ENCODE measurements at places on chromosomes 4 and X.

- no peak for DNase-seq
These were observed 192.9 kb upstream of the CTSO start for GRCh38 chr4:156146571-156146970.

DNA sequence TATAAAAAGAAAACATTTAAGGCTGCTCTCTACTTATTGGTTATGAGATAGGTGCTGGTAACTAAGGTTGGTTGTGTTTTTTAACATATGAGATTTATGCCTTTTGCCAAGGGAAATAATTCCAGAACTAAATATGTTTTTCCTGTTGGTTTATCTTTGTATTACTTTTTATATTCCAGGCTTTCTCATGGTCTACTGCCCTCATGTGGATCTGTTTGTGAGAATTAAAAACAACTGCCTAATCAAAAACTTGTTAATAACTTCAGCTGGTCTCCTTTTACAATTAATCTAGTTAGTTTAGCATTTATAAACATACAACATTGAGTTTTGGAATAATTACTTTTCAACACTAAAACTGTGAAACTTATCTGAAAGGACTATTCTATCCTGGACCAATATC, 1208.3 kb downstream of the ADGRL3 start:
- no peak for DNase-seq

GRCh38 chrX:19775830-19776485, 111.4 kb downstream of the SH3KBP1 start:
- DNase-seq, result no peak

GRCh38 chr4:48710446-48711209, 69.5 kb downstream of the FRYL start:
- DNase-seq, result no peak

DNA sequence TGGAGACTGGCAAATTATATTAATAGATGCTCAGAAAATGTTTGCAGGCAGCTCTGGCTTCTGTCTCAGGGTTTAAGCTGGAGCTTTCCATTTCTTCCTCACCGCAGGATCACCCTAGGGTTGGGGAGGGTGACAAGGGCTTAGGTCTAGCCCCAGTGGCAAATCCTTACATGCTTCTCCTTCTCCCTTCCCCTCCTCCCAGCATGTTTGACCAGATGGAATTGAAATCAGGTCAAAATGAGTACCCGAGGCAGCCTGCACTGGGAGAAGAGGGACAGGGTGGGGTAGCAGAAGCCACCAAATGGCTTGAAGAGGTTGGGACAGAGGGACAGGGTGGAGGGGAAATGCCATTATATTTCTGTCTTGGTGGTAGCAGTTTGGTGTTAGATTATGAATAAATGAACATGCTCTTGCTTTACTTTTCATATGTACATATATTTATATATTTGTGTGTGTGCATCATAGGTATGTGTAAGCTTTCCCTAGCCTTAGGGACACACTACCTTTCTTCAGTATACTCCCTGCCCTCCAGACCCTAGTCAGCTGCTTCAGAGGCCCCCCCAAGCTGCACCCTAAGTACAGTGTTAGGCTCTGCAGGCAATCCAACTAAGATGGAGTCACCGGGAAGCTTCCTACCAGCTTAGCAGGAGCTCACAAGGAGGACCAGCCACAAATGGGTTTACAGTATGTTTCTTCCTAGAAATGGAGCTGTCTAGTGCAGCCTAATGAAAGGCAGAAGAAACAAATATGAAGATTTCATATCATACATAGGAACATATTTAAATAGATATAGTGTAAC, 1.8 kb downstream of the TMEM35A start:
- no peak for DNase-seq

All from T-helper 1 cell (primary cell).